ENCODE measurements at places on chromosomes 3 and 15.

- DNase-seq = no peak
Measured at GRCh38 chr3:180351601-180352000, 250.4 kb upstream of the TTC14 start.

GRCh38 chr3:184300378-184300720, 1.3 kb downstream of the PSMD2 start:
- DNase-seq = no peak

- no peak for DNase-seq
Measured at GRCh38 chr3:37779289-37780152, 82.2 kb upstream of the CTDSPL start.

GRCh38 chr3:15539066-15539465, 17.6 kb upstream of the COLQ start:
- DNase-seq = no peak

- no peak for DNase-seq
Measured at GRCh38 chr15:69540622-69541021, 88.0 kb downstream of the RPLP1 start.

DNA sequence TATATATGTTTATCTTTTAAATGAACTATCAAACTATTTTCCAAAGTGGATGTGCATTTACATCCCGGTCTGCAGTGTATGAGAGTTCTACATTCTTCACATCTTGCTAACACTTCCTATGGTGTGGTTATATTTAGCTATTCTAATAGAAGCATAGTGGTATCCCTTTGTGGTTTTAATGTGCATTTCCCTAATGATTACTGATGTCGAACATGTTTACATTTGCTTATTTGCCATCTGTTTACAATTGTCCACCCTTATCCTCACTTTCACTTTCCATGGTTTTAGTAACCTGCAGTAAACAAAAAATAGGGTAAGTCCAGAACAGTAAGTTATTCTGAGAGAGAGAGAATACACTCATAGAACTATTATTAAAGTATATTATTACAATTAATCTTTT, 360.5 kb upstream of the NAALADL2 start:
- DNase-seq = no peak

- no peak for DNase-seq
Measured at GRCh38 chr15:56568466-56569167, 103.7 kb upstream of the MNS1 start.

DNA sequence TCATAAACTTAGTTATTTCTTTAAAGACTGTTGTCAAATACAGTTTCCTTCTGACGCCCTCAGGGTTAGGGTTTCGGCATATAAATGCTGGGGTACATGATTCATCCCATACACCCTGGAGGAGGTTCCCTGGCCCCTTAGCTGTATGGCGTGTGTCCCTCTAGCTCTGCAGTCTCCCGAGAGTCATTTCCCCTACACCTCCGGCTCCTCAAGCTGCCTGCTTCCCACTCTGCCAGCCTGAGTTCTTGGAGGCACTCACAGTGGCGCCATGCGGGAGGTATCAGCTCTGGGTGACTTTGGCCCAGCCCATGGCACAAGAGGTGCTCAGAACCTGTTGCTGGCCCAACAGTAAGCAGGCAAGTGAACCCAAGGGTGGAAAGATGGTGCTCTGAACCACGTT, 70.2 kb upstream of the TRPM1 start:
- no peak for DNase-seq

DNA sequence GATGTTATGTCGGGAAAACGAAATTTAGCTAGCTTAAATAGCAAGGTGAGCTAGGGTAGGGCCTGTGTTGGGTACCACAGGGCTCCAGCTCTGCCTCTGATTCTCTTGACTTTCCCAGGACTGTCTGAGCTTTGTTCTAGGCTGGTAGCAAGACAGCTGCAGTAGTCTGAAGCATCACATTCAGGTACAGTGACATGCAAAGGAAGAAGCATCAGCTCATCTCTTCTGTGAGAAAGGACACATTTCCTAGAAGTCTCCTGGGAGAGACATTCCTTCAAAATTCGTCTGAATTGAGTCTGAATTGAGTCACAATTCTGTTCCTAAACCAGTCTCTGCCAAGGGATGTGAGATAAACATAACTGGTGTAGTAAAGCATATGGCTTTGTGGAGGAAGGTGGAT, 8.5 kb upstream of the UBXN7 start:
- no peak for DNase-seq

- DNase-seq = no peak
Measured at GRCh38 chr3:115683305-115683704, 60.0 kb downstream of the GAP43 start.

DNA sequence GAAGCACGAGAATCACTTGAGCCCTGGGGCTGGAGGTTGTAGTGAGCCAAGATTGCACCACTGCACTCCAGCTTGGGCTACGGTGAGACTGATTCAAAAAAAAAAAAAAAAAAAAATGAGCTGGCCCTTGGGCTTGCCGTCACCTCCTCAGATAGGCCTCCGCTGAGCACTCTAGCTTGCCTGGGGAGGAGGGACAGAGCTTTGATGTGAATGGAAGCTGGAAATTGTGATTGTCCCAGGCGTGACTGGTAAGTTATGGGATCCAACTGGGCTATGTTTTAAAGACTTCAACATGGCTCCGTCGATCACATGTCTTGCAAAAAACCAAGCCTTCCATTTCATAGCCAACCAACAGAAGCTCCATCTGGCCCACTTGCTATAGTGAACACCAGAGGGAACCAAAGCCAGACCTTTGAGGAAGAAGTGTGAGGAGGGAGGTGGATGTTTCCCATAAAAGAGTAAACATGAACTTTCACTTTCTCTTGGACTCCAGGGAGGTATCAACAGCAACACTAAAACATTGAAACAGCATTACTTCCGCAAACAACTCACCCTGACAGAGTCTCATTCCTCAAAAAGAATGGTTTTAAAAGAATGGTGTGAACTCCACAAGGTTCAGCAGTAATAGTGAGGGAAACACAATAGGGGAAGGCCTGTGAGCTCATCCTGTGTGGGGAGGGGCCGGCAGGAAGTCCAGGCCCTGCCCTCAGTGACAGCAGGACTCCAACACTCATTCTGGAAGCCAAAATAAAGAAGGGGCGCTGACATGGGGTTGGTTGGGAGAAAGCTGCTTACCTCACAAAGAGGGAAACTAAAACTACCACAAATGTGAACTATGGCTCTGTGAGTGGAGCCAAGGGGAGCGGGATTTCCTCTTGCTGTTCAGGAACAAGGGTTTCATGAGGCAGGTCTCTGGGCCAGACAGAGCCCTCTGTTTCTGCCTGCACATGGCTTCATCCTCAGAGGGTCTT, 59.2 kb upstream of the IL12A start:
- DNase-seq = peak; percentile 52

- DNase-seq = no peak
Measured at GRCh38 chr3:189981668-189982067, 139.0 kb downstream of the P3H2 start.

GRCh38 chr3:185846037-185846436, 21.2 kb upstream of the IGF2BP2 start:
- no peak for DNase-seq

- DNase-seq = no peak
Measured at GRCh38 chr3:141045849-141046248, 5.3 kb upstream of the SPSB4 start.

DNA sequence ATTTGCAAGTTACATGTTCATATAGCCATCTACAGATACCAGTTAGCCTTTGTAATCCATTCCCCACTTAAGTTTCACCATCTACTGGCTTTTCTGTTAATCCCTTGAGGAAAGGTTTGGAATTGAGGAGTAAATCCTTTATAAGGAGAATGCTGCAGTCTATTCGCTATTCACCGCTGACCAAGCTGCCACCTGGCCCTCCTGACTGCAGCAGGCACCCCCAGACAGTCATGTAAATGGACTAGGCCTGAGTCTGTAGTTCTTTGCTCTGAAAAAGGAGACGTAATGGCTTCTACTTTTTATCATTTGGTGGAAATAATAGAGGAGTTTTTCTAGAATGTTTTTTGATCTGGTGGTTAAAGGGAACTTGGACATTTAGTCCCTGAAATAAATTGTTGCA, 3.2 kb downstream of the HIGD2B start:
- no peak for DNase-seq

GRCh38 chr3:184030536-184030935, 1.0 kb upstream of the HTR3D start:
- DNase-seq = no peak
